Lower leg skin (tissue), 4 donors: ENCODE measurements at places on chromosomes 2 and 18. TPM values are rescaled to one million over a fixed set of nuclear protein-coding genes. Genes with fewer than 3 reads are reported as not detected.

Gene DNAJC10
- 13.3 TPM for total RNA-seq

Gene NPAS2
- 75.5 TPM for total RNA-seq

Gene ZNF513
- total RNA-seq, result 8.3 TPM

- no peak for DNase-seq
These were observed 606 bp downstream of the OTOF start for GRCh38 chr2:26477126-26477910.

GRCh38 chr2:22238967-22239366 lies 1115.2 kb downstream of the TDRD15 start:
- DNase-seq, result no peak
